ENCODE measurements at places on chromosomes 13 and 19.

DNA sequence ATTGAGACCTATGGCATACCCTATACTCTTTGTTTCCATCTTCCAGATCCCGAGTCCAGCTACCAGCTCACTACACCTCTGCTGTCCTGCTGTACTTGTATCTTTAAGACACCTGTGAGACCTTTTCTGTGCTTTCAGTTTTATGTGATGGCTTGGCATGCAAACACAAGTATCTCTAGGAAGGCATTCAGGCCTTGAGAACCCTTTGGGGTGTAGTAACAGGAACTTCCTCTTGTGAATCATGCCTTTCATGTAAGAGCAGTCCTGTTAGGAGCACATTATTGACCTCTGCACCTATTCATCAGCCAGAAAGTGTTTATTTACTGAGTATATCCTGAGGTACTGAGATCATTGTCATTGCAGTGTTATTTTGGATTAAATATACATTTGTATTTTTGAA, 87.0 kb upstream of the HTR2A start:
- peak; percentile 28 for DNase-seq

- no peak for DNase-seq
These were observed 76.8 kb upstream of the ZNF835 start for GRCh38 chr19:56748378-56748777.

- peak; percentile 71 for DNase-seq
These were observed 545 bp downstream of the RAD23A start for GRCh38 chr19:12946092-12946721.

- DNase-seq: no peak
These were observed 23.6 kb downstream of the LRRC63 start for GRCh38 chr13:46235286-46235685.

- DNase-seq: no peak
These were observed 27.0 kb upstream of the ZBTB7A start for GRCh38 chr19:4093643-4094175.

GRCh38 chr13:31090961-31091624, 70.6 kb downstream of the HSPH1 start:
- DNase-seq: no peak

- no peak for DNase-seq
These were observed 1482.1 kb upstream of the MIR17HG start for GRCh38 chr13:89865164-89866064.

DNA sequence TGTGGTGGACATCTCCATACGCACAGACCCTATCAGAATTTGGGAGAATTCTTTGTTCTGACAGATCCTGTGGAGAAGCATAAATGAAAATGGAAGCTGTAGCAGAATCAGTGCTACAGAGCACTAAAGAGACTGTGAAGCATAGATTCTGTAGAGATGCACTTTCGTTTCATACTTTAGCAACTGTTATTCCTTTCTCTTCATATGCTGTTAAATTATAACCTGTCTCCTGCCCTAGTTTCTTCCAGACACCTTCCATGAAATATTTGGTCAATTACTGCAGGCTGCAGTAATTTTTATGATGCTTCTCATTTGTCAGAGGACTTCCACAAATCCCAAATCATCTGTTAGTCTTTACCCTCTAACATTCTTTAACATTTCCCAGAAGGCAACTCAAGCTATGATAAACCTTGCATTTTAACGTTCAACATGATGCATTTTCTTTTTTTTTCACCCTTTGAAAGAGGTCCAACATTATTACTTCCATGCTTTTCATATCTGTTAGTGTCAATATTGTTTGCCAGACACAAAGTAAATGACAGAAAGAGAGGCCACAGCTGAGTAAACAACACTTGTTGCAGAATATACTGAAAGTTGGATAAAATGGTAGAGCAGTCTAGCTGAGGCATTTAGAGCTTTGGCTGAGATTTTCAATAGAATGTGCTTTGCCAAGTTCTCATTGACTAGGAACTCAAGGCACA, 412.7 kb downstream of the LMO7 start:
- DNase-seq: no peak

GRCh38 chr13:50883728-50884127, 25.9 kb upstream of the RNASEH2B start:
- no peak for DNase-seq

DNA sequence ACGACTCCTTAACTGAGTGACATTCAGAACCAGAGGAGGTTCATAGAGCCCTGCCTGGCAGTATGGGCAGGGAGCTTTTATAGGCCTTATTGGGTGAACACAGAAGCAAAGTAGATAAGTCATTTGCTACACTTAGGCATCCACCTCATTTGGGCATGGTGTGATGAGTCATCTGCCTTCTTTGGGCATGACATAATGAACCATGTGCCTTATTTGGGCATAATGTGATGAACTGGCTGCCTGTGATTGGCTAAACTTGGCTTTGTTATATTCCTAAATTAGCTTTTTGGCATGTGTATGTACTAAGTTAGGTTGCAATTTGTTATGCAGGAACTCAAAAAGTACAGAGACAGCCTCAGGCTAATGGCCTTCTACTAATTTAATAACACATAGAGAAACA, 2210.2 kb upstream of the PCDH20 start:
- no peak for DNase-seq

DNA sequence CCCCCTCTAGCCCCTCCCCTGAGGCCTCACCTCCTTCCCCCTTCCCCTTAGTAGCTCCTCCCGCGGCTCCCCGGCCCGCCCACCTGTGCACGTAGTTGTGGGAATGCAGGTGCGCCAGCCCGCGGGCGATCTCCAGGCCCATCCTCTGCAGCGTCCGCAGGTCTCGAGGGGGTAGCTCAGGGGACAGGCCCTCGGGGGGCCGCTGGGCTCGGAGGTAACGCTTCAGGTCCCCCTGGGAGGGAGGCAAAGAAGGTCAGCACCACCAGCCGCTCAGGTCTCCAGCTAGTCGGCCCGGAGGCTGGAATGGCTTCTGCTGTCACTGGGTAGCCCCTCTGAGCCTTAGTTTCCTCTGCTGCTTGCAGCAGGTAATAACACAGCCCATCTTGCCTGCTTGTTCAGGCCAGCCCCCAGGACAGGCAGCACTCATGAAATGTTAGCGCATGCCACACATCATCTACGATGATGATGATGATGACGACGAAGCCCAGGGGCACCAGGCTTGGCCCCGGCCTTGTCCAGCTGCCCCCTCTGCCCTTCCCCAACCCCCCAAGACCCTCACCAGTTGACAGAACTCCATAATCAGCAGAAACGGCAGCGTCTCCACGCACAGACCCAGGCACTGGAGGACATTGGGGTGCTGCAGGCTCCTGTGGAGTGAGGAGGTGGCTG, 9.2 kb downstream of the LMTK3 start:
- peak; percentile 16 for DNase-seq

GRCh38 chr13:77737583-77738200, 40.2 kb downstream of the SLAIN1 start:
- no peak for DNase-seq

GRCh38 chr19:13050274-13050673, 52.4 kb downstream of the LYL1 start:
- DNase-seq: no peak

DNA sequence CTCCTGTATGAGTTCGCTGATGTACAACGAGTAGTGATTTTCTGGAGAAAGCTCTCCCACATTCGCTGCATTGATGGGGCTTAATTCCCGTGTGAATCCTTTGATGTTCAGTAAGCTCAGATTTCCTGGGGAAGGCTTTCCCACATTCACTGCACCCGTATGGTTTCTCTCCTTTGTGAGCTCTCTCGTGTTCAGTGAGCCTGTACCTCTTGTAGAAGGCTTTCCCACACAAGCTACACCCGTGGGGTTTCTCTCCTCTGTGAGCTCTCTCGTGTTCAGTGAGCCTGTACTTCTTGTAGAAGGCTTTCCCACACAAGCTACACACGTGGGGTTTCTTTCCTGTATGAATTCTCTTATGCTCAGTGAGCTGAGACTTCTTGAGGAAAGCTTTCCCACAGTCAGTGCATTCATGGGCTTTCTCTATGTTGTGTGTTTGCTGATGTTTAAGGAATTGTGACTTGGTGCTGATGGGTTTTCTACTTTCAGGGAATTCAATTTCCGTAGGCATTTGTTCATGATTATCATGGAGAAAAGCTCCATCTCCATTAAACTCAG, 3.5 kb upstream of the ZNF577 start:
- no peak for DNase-seq

DNA sequence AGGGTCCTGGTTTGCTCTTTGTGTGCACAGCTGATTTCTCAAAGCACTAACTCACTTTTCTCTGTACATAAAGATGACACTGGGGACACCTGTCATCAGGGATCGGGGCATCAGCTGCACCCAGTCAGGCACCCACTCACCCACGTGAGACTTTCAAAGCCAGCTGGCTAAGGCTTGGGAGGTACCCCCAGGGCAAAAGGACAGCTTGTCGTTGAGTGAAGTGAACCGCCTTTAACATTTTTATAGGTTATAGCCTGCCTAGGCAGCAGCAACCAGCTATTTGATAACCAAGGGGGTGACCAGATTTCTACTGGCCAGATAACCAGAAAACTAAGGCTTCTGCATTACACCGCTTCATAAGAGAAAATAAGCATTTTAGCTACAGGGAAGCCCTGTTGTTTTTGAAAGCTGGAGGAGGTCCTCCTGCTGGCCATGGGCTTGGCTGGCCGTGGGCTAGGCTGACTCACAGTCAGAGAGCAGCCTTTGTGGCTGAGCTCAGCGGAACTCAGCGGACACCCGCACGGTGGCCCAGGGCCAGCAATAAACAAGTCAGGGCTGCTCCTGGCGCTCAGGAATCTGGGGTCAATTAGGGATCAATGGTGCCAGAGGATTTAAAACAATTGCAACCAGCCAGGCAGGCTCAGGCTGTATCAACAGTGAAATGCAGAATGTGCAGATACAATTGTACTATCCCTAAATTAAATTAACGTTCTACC, 57.1 kb downstream of the ALOX5AP start:
- no peak for DNase-seq

- DNase-seq: peak; percentile 45
These were observed 32.2 kb downstream of the RCBTB2 start for GRCh38 chr13:48500652-48501197.

- no peak for DNase-seq
These were observed 927 bp upstream of the SDHAF1 start for GRCh38 chr19:35993923-35994598.

DNA sequence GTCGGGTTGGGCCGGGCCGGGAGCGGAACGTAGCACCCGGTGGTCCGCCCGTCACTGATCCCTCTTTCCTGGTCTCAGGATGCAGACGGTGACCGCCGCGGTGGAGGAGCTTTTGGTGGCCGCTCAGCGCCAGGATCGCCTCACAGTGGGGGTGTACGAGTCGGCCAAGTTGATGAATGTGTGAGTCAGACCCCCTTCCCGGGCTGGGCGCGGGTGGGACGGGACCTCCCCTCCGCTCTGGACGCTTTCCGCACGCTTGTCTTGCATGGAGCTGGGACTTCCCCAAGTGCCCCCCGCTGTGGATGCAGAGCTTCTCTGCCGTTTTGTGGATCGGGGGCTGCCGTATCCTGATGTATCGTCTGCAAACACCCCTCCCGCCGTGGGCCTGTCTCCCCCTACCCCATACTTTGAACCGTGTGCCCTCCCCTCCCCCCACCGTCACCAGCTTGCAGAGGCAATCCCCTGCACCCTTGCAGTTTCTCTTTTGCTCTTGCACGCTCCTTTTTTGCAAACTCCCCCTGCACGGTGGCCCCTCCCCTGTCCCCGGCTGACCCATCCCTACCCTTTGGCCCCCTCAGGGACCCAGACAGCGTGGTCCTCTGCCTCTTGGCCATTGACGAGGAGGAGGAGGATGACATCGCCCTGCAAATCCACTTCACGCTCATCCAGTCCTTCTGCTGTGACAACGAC, 669 bp downstream of the GADD45B start:
- DNase-seq: no peak

GRCh38 chr19:48959341-48960239, 4.9 kb downstream of the BAX start:
- no peak for DNase-seq

DNA sequence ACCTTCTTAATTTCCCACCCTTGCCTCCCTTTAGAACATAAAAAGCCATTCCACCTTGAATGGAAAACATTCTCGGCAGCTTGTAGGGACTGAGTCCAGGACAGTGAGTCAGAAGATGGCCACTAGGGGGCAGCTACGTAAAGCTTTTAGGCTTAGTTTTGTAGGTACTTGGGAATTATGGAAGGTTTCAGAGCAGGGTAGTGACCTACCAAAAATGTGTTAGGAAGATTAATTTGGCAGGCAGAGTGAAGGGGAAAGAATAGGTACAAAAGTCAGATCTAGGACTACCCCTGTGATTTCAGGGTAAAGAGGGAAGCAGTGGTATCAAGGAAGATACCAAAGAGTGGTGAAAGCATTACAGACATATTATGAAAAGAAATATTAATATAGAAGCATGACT, 198.4 kb downstream of the NDFIP2 start:
- DNase-seq: peak; percentile 14

GRCh38 chr19:45125975-45126493, 33.1 kb downstream of the PPP1R37 start:
- DNase-seq: no peak

GRCh38 chr13:78631077-78631476, 27.7 kb upstream of the POU4F1 start:
- DNase-seq: no peak

- DNase-seq: no peak
These were observed 763 bp downstream of the FXYD7 start for GRCh38 chr19:35143818-35144217.

GRCh38 chr13:112249644-112250610, 126.2 kb upstream of the SPACA7 start:
- no peak for DNase-seq

DNA sequence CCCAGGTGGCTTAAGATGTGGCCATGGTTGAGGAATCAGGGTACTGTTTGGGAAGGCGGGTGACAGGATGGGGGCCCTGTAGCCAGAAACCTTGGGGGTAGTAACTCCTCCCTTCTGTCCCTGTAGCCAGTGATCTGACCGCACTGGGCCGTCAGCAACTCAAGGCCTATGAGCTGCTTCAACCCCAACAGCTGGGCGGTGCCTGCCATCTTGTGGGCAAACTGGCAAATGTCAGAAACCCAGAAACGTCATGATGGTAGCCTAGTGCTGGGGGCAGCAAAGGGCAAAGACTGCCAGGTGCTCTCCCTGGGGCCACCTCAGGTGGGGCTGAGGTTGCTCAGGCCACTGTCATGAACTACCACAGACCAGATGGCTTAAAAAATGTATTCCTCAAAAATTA, 3.5 kb downstream of the COPE start:
- DNase-seq: no peak

- no peak for DNase-seq
These were observed 40.7 kb upstream of the VWA8 start for GRCh38 chr13:42001580-42001979.

DNA sequence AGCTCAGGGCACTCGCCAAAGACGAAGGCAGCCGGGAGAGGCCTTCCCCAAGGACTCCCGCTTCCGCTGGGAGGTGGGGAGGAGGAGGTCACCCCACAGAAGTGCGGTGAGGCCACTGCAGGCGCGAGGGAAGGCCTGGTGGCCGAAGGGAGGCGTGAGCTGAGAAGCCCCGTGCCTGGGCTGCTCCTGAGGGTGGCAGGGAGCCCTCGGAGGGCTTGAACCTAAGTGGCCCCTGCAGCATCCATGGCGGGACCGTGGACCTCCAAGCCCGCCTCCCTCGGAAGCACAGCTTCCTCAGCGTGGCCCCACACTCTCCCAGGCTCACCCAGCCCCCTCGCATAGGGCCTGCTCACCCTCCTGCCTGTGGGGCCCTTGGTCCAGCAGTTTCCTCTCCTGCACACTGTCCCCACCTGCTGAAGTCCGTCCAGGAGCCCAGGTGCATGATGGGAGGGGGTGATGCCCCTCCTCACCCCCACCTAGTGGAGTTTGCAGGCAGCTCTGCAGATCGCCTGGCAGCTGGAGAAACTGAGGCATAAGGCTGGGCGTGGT, 25.9 kb downstream of the EFNA2 start:
- no peak for DNase-seq

GRCh38 chr19:41997121-41997850, 3.3 kb upstream of the ATP1A3 start:
- peak; percentile 83 for DNase-seq

- DNase-seq: no peak
These were observed 515 bp downstream of the UFM1 start for GRCh38 chr13:38350114-38350617.
